ENCODE measurements at places on chromosomes 11 and 22. TPM values are rescaled to one million over a fixed set of nuclear protein-coding genes. Genes with fewer than 3 reads are reported as not detected.

Gene BLID
- not detected for total RNA-seq

Gene PGR
- total RNA-seq = not detected

DNA sequence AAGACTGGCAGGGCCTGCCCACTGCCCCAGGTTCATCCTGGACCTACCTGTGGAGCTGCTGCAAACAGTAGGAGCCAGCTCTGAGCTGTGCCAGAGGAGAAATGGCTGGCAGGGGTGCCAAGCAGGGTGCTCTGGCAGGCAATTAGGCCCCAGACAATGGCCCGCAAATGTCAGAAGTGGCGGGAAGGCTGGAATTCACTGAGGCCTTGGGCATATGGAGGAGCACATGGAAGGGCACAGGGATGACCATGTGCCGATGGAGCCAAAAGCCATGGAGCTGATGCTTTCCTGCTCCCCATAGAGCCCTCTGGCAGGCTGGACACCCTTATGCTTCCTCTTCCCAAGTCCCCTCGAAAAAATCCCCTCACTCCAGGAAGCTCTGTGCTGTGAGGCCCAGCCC lies 62.0 kb downstream of the BUD13 start:
- no peak overlapping the region for H3K27ac ChIP-seq
- H3K36me3 ChIP-seq = no peaks in the 10 kb centered on the region
- DNase-seq = no peak
- H3K4me1 ChIP-seq = no peaks in the 10 kb centered on the region
- peaks cover 9% of the 10 kb centered on the region for H3K27me3 ChIP-seq

DNA sequence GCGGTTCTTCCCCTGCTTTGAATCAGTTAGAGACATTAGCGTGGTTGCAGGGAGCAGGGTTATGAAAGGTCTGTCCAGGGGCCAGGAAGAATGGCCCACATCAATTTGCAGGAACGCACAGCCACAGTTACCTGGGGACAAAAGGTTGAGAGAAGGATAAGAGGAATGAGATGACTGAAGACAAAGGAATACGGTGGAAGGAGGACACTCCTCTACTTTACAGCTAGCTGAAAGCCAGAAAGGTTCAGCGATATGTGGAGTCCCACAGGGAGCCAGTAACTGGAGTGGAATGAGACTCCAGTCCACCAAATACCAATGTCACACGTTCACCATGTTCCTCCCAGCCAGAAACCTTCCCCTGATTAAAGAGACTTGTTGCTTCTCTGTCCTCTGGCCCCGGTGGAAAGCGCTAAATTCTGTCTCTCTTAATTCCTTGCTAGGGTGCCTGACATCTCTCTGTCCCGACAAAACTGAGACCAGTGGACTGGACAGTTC lies 10.7 kb downstream of the XNDC1N start:
- H3K36me3 ChIP-seq = peaks cover 35% of the 10 kb centered on the region
- no peak overlapping the region for H3K4me3 ChIP-seq
- H3K4me1 ChIP-seq = peaks cover 23% of the 10 kb centered on the region
- H3K27me3 ChIP-seq = no peaks in the 10 kb centered on the region

- no peak overlapping the region for H3K27ac ChIP-seq
- H3K27me3 ChIP-seq = peaks cover 6% of the 10 kb centered on the region
- no peak overlapping the region for H3K4me3 ChIP-seq
- DNase-seq = no peak
Observed at GRCh38 chr22:27107386-27107785, 450.0 kb downstream of the MIAT start.

DNA sequence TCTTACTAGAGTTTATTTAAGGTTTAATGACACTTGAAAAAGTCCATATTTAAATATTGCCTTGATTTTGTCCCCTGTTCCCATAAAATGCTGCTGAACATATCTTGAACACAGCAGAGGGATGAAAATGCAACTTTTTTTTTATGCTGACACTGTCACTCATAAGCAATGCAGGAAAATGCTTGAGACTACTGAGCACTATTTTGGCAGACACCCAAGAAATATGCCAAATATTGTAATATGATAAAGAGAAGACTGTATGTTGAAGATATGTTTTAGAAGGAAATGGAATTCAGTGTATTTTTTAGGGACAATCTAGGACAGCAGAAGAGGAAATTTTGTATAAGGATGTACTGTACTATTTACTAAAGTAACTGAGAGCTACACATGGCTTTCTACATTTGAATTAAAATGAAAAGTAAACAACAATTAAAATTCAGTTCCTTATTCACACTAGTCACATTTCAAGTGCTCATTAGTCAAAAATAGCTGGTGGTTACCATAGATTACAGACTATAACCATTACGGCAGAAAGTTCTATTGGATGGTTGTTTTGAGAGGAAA lies 58.6 kb downstream of the LRRC4C start:
- DNase-seq = no peak
- H3K36me3 ChIP-seq = no peaks in the 10 kb centered on the region
- no peak overlapping the region for H3K27ac ChIP-seq
- no peaks in the 10 kb centered on the region for H3K27me3 ChIP-seq

- H3K27ac ChIP-seq = no peak overlapping the region
- no peak overlapping the region for H3K4me3 ChIP-seq
- H3K36me3 ChIP-seq = no peaks in the 10 kb centered on the region
- H3K27me3 ChIP-seq = no peaks in the 10 kb centered on the region
Observed at GRCh38 chr11:117511931-117512539, 184.4 kb downstream of the CEP164 start.

Gene ZBTB16
- total RNA-seq = 4.0 TPM

GRCh38 chr11:97019754-97020153 lies 629.9 kb downstream of the JRKL start:
- H3K27ac ChIP-seq = no peak overlapping the region
- no peak overlapping the region for H3K4me3 ChIP-seq

Gene SERPING1
- not detected for total RNA-seq

DNA sequence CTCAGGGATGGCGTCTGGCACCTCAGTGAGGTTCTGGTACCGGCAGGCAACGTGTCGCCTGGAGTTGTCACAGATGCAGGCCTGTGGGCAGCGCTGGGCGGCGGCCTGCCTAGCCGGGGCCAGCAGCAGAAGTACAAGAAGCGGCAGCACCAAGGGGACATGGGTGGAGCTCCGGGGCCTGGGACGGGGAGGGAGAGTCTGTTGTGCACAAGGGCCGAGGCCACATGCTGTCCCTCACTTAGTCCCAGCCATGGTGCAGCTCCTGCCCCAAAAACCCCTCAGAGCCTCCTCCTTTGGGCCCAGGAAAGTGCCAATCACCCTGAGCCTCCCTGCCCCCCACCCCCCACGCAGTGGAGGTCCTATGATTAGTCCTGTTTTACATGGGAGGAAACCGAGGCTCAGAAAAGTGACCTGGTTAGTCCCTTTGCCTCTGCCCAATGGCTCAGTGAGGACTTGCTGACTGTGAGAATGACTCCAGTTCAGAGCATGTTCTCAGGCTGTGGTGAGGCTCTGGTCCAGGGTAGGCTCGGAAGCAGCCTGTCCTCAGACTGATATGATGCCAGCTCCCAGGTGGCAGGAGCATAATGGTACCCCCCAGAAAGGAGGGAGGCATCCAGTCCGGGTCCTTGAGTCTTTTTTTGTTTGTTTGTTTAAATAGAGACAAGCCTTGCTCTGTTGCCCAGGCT lies 1.1 kb downstream of the CHADL start:
- no peak overlapping the region for H3K4me3 ChIP-seq
- H3K27me3 ChIP-seq = no peaks in the 10 kb centered on the region
- no peaks in the 10 kb centered on the region for H3K36me3 ChIP-seq
- no peak overlapping the region for H3K27ac ChIP-seq
- H3K4me1 ChIP-seq = peaks cover 13% of the 10 kb centered on the region
- no peak for DNase-seq

Gene MCHR1
- not detected for total RNA-seq

GRCh38 chr11:66317723-66318599 lies 1.1 kb upstream of the CD248 start:
- H3K36me3 ChIP-seq = no peaks in the 10 kb centered on the region
- no peaks in the 10 kb centered on the region for H3K27me3 ChIP-seq
- peaks cover 53% of the 10 kb centered on the region for H3K4me1 ChIP-seq
- H3K27ac ChIP-seq = peak overlapping the region; percentile 52
- DNase-seq = peak; percentile 60

GRCh38 chr11:63888170-63889086 lies 28.5 kb downstream of the RCOR2 start:
- peak overlapping the region; percentile 83 for H3K27ac ChIP-seq
- peak; percentile 63 for DNase-seq
- H3K4me1 ChIP-seq = peaks cover 80% of the 10 kb centered on the region
- no peaks in the 10 kb centered on the region for H3K27me3 ChIP-seq
- peak overlapping the region; percentile 93 for H3K4me3 ChIP-seq
- peaks cover 2% of the 10 kb centered on the region for H3K36me3 ChIP-seq

Gene HTR3A
- not detected for total RNA-seq

- peaks cover 22% of the 10 kb centered on the region for H3K36me3 ChIP-seq
- peaks cover 6% of the 10 kb centered on the region for H3K4me1 ChIP-seq
- peak overlapping the region; percentile 36 for H3K27ac ChIP-seq
- H3K27me3 ChIP-seq = no peaks in the 10 kb centered on the region
- no peak overlapping the region for H3K4me3 ChIP-seq
- no peak for DNase-seq
Observed at GRCh38 chr11:78269806-78270205, 81.1 kb downstream of the USP35 start.

Measured in activated T-cell treated with anti-CD3 and anti-CD28 coated beads, Interleukin-2, amount 50 U/mL, for 72 hours (primary cell).